ENCODE measurements at places on chromosomes 3 and 15.

GRCh38 chr15:89385596-89386331 is 51.1 kb upstream of the POLG start:
- no peak for DNase-seq

DNA sequence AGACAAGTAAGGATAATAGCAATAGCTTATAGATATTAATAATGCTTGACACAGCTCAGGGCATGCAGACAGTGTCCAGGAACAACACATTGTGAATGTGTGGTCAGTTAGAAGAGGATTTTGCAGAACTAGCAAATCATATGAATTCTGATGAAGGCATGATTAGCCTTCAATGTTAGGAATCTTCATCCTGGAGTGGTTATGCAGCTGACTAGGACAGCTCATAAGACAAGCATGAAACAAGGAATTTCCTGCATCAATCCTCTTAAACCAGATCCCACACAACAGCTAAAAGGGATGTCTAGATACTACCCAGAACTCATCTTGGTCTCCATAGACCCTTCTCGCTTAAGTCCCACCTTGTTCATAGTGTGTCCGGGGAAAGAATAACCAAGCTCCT is 499.0 kb upstream of the ATP11B start:
- DNase-seq: no peak

- DNase-seq: no peak
Measured at GRCh38 chr15:62136911-62137865, 27.9 kb downstream of the C2CD4B start.

DNA sequence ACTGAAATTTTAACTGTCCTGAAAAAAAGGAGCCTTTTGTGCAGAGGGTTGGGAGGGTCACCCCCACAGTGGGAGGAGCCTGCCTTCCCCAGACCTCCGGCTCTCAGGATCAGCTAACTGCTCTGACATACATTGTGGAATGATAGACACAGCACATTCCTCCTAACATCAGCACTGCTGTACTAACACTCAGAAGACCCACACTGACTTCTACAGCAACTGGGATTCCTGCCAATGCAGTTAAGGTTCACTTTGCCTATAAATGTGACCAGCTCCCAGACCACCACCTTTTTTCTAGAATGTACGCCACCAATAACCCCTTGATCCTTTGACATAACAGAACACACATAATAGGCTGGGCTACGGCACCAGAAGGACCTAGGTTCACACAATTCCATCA is 3.2 kb downstream of the CPEB1 start:
- no peak for DNase-seq

DNA sequence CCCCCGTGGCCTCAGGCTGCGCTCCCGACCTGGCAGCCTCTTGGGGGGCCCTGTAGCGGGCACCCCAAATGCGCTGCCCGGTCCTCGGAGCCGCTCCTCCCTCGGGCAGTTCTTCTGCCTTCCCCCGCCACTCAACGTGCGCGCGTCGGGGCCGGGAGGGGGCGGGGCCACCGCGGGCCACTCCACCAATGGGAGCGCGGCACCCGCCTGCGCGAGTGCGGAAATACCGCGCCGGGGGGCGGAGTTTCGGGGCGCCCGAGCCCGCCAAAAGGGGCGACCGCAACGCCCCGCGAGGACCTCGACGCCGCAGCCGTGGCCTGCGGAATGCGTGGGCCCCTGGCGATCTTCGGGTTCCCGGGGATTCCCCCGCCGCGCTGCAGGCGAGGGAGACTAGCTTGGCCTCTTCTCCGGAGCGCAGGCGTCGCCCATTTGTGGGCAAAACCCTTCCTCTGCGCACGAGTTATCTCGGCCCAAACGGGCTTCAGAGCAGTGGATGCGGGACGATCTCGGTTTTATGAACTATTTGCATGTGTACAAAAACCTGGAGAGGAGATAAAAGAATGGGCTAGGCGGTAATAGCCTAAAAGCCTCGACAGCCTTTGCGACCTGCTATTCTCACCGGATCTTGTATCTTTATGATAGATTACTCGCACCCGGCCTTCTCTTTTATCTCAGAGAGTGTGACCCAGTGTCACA is at the start of gene TASOR:
Gene TASOR (minus strand): TSS at position 144 of the 696 bp plus-strand sequence. CDS start 259 bp downstream, outside the sequence.
- peak; percentile 88 for DNase-seq

GRCh38 chr15:88627463-88627862 is 6.3 kb downstream of the AEN start:
- DNase-seq: no peak

All from heart left ventricle (tissue), 16 donors.